ENCODE measurements at places on chromosomes 12 and 14.

DNA sequence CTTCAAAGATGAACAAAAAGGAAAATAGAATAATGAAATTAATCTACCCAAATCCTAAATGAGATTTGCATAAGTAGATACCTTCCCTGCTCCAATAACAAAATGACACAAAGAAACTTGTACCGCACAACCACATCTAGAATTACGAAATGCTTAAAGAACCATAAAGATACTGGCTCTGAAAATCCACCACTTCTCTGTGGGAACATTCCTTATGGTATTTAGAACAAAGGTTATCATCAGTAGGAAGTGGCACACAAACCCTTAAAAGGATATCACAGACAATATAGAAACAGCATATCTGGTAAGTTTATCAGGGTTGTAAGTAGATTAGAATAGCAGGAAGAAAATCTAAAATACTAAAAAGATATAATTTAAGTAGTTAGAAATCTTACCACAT lies 11.6 kb downstream of the IAPP start:
- peak; percentile 23 for DNase-seq

- no peak for DNase-seq
Observed at GRCh38 chr12:114976959-114977358, 293.0 kb upstream of the TBX3 start.

DNA sequence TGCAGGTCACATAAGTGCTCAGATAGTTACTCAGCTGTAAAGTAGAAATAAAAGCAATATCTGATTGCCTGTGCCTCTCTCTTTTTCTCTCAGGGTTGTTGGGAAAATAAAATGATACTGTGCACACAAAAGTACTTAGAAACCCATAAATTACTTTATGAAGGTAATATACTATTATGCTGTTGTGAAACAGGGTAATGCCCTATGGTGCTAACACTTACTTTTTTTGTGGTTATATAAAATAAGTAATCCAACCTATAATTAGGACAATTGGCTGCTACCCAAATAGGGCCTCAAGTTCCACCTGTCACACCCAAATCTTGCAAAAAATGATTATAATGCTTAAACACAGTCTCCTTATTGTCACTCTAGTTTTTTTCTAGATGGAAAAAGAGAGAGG lies 50.6 kb downstream of the DAAM1 start:
- DNase-seq, result no peak

GRCh38 chr14:101808894-101809670 lies 47.6 kb downstream of the PPP2R5C start:
- no peak for DNase-seq

DNA sequence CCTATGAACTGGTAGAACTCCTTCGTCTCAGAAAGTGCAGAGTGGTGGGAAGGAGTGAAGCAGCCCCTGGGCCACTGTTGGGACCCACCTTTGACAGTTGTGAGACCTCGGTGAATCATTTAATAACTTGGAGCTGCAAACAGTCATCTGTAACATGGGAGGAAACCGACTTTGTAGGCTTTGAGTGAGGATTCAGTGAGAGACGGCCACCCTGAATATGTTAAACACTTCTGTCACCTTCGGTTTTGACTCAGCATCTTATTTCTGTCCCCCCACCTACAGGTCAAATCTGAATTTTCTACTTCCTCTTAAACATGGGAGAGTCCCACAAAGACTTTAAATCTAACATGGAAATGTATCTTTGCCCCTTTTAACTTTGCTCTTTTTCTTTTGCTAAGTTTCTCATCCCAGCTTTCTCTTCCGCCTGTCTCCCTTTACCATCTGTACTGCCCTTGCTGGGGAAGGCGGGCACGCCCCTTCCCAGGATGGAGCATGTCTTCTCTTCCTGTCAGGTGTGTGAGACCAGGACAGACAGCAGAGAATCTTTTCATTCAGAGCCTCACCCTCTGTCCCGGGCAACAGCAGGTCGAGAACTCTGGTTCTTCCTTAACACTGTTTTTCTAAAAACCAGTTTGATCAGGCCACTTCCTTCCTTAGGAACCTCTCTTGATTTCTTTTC lies 37.1 kb downstream of the ZC3H14 start:
- no peak for DNase-seq

DNA sequence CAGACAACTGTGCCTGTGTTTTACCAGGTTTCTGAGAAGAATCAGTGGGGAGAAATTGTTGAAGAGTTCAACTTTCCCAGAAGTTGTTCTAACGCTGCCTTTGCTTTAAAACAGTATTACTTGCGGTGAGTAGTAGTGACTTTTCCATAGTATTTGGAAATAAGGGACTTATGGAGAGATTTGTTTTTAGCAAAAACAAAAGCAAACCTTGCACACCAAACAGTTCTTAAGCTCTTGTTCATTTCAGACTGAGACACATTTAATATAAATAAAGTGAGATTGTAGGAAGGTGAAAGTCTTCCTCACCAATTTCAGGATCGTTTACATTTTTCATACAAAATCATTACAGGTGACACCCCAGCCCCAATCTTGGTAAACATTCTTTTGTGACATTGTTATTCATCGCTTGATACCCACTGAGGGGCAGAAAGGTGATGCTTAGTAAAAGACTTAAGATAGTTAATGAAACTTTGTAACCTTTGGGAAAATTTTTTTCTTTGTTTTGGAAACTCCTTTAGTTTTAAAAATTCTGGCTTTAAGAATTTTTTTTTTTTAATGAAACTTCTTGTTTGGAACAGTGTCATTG lies 1.8 kb downstream of the ARID2 start:
- DNase-seq, result no peak

- peak; percentile 74 for DNase-seq
Observed at GRCh38 chr12:91811481-91812287, 334.0 kb downstream of the BTG1 start.

- no peak for DNase-seq
Observed at GRCh38 chr14:72618424-72618823, 275.5 kb downstream of the DPF3 start.

GRCh38 chr12:58496411-58497190 lies 423.7 kb downstream of the LRIG3 start:
- no peak for DNase-seq

GRCh38 chr12:127760357-127760756 lies 506.6 kb upstream of the TMEM132C start:
- no peak for DNase-seq

- no peak for DNase-seq
Observed at GRCh38 chr14:72521968-72522741, 371.7 kb downstream of the DPF3 start.

DNA sequence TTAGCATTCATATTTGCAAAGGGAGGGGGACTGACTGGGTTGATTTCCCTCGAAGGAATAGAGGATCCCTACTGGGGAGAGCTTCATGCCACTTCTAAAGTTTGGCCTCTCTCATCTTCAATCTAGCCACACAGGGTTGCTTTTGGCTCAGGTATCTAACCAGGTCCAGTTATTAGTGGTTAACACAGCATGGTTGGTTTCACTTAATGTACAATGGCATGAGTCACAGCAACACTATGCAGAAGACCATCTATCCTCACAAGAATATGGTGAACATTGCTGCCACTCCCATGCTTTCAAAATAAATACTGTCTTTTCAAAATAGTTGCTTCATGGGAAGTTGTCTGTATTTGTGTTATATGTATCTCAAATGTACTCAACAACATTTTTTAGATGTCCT lies 6.6 kb upstream of the RAB3IP start:
- no peak for DNase-seq

- DNase-seq, result peak; percentile 63
Observed at GRCh38 chr14:81062816-81063215, 107.4 kb downstream of the TSHR start.

DNA sequence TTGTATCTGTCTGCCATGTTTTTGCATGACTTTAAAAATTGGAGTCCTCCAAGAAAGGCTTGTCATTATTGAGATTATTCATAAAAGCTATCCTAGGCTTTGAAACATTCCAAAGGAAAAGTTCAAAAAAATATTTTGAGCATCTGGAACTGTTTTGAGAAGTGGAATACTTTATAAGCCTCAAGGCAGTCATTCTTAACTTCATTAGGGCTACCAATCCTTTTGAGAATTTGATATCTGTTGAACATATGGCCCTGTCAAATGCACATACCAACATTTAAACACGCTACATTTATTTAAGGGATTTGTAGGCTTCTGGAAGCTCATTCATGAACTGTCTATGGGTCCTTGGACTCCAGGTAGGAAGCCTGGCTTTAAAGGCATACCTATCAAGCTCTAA lies 77.0 kb downstream of the TMEM117 start:
- peak; percentile 51 for DNase-seq

GRCh38 chr12:127268706-127269425 lies 998.1 kb upstream of the TMEM132C start:
- peak; percentile 29 for DNase-seq

DNA sequence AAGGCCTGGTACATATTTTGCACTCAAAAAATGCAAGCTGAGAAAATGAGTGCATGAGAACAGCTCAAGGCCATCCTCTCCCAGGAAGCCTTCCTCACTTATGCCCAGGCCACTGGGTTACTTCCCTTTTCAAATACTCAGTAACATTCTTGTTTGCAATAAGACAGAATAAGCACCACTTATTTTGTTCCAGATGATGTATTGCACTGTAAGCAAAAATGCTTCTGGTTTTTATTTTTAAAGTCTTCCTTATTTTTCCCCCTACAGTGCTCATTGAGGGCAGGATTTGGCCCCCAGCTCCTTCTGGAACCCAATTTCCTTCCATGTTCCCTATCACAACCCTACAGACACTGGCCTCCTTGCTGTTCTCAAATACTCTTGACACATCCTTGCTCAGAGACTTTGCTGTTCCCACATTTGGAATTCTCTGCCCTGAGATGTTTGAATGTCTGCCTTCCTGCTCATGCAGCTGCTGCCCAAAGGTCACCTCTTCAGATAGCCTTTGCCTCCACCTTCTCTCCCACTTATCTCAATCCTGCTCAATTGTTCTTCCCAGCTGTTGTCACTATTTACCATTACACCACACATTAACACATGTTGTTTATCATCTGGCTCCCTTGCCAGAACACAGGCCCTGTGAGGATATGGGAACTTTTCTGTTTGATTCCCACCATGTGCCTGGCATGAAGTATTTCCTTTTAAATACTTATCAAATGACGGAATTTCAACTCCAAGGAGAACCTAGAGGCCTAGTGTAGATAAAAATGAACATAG lies 49.9 kb downstream of the IFNG start:
- no peak for DNase-seq

DNA sequence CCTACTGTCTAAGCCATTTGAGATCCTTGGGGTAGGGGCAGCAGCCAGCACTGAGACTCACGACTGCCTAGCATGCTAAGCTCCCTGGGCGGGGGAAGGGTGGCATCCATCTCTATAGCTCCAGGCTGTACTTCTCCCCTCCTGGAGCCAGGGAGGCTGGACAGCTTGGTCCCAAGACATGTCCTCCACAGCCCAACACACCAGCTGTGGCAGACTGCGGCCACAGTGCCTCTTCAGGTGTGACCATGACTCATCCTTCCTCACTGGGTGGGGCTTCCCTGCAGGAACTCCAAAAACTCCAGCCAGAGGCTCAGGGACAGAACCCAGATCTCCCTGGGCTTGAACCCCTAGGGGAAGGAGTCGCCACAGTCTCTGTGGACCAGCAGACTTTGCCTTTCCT lies 193.9 kb downstream of the GPHN start:
- no peak for DNase-seq

DNA sequence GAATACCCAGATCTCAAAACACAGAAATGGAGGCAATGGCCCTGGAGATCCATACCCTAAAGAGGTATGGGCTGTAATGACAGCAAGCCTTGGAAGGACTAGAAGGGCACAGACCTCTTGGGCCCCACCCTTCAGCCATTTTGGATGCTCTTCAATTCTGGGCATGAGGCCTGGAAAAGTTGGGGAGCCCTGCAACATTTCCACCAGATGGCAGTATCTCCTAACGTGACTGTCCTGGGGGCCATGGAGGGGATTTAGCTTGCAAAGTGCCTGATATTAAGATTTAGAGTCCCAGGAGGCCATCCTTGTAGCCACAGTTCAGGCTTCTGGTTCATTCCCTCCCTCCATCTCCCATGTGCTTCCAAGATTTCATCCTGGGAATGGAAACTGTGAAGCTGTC lies 30.2 kb downstream of the KCNA5 start:
- DNase-seq, result peak; percentile 62

- peak; percentile 39 for DNase-seq
Observed at GRCh38 chr14:53542732-53543131, 389.6 kb upstream of the DDHD1 start.

DNA sequence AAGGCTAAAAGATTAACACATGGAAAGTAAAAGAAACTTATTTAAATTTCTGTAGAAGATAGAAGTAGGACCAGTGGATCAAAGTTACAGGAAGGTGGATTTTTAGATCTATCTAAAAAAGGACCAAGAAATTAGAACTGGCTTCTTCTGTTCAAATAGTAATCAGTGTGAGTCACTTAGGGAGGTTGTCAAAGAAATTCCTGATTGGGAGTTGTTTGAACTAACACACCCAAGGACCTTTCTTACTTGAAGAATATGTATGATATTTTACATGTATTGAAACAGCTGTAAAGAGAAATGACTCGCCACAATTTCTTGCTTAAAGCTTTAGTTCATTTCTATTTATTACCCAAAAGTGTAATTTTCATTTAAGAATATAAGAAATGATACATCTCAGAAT lies 256.9 kb downstream of the RAD51B start:
- DNase-seq, result no peak

DNA sequence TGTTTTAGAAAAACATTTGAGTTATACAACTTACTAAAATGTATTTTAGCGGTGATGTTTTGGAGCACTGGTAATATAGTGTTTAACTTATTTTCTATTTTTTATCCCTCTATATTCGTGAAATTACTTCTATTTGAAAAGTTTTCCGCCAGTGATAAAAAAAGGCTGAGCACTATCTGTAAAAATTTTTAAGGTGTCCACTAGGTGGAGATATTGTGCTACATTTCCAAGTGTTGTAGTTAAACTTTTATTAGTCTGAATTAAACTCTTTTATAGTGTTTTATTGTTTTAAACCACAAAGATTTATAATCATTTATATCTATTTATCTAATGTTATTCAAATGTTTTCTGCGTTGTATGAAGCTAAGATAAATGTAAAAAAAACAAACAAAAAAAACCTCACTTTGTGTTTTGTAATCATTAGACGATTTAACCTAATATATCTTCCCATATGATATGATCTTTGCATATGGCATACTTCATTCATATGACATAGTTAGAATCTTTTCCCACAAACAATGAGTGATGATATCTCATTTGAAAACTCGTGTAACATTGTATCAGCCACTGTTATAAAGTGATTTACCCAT lies 11.8 kb downstream of the ALG10B start:
- peak; percentile 68 for DNase-seq

DNA sequence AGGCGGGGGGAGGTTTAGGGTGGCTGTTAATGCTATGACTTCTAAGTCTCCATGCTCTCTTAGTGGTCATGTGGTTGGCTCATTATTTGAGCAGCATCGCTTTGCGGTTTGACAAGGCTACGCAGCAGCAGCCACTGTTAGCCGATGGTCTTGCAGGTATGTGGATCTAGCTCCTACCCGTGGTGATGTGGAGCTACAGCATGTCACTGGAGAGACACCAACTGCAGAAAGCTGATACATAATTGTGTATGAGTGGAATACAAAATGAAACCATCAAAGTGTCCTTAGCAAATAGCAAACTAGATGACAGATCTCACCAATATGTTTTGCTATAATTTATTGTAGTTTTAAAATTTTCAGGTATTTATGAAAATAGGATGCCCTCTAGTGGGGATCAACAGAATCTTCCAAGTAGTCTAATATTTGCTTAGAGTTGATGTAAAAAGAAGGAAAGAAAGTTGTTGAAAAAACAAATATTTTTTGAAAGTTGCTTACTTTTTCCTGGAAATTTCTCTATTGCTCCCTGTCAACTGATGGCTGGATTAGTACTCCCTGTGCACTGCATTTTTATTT lies 94.9 kb downstream of the NAV3 start:
- DNase-seq, result peak; percentile 94

- no peak for DNase-seq
Observed at GRCh38 chr12:55797550-55797949, 20.0 kb downstream of the SARNP start.
